ENCODE measurements at places on chromosomes 2 and 18. TPM values are rescaled to one million over a fixed set of nuclear protein-coding genes. Genes with fewer than 3 reads are reported as not detected.
A peak's percentile ranks its signal among the peaks of the same experiment; 100 is the strongest.

The COL4A4 gene
- total RNA-seq = not detected

The WDR43 gene
- 45.5 TPM for total RNA-seq

The VAMP5 gene
- total RNA-seq = 38.0 TPM

The ADGRF3 gene
- 1.1 TPM for total RNA-seq

The TUBB8B gene
- not detected for total RNA-seq

The REG3G gene
- not detected for total RNA-seq

The AQP12B gene
- total RNA-seq = under 0.01 TPM

The SH3RF3 gene
- total RNA-seq = 0.54 TPM

The GAL3ST2 gene
- 3.8 TPM for total RNA-seq

The INO80C gene
- total RNA-seq = 15.3 TPM

- peak; percentile 80 for DNase-seq
Observed at GRCh38 chr2:57759822-57760300, 286.7 kb upstream of the VRK2 start.

DNA sequence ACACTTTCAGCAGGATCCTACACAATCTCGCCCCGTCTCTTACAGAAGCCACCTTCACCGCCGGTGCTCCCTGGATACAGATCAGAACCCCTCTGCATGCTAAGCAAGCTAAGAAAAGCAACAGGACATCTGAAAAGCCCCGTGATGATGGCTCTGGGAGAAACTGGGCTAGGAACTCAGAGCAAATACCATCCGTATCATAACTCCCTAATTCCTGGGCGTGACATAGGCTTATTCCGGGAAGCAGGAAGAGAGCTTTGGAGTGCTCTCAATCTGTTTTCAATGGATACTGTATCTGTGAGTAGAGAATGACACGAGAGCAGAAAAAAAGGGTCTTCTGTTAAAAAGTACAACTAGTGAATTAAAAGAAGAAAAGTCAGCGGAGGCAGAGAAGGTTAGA lies 121.6 kb downstream of the SPP2 start:
- DNase-seq = no peak

DNA sequence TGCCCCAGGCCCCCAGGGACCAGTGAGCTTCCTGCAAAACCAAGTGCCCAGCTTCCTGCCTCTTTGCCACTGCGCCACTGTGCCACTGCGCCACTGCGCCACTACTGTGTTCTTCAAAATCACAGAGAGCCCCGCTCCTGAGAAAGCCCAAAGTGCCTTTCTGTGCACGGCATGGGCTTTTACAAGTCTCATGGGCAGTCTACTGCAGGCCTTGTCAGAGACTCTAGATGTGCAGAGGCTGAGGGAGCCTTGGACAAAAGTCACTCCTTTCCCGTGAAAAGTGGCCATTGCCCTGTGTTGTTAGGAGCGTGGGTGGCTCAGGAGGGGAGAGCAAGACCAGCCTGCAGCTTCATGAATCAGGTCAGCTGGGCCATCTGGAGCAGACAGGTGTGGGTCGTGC lies 180.5 kb downstream of the SMAD7 start:
- DNase-seq = no peak

GRCh38 chr2:127054604-127054930 lies 52.4 kb downstream of the BIN1 start:
- DNase-seq = no peak

GRCh38 chr2:132462236-132462635 lies 45.6 kb downstream of the GPR39 start:
- DNase-seq = peak; percentile 72

DNA sequence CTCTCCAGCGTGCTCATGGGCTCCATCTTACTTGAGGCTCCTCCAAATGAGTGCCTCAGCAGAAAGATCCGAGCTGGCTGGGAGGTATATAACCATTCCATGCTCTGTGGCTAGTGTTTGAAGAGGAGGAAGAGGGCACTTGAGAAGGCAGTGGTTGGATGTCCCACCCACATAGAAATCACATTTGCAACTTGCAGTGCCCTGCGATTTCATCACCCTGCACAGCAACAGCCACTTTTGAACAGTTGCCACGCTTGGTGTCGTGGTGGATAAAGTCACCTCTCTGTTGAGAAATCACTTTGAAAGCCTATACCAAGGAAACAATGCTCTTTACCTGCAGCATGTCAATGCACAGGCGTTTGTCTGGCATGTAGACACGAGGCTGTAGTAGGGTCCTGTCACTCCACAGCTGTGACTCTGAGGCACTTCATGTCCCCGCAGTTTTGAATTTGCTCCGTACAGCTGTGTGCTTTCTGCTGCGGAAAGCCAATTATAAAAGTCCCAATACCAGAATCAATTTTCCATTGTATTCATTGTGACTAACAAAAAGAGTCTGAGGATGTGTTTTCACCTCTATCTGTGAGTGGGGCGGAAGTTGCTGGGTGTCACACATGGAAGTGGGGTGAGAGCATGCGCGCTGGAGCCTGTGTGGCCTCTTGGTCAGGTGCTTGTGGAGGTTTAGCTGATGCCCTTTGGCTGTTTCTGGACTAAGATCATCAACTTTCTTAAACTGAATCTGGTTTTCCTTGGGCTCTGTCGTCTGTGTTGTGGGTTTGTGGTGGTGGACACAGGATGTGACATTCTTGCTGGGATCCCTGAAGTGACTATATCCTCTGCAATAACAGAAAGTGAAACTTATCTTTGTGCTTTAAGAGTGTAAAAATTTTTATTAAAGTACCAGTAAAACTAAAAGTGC lies 2.8 kb downstream of the CNDP2 start:
- DNase-seq = peak; percentile 58

DNA sequence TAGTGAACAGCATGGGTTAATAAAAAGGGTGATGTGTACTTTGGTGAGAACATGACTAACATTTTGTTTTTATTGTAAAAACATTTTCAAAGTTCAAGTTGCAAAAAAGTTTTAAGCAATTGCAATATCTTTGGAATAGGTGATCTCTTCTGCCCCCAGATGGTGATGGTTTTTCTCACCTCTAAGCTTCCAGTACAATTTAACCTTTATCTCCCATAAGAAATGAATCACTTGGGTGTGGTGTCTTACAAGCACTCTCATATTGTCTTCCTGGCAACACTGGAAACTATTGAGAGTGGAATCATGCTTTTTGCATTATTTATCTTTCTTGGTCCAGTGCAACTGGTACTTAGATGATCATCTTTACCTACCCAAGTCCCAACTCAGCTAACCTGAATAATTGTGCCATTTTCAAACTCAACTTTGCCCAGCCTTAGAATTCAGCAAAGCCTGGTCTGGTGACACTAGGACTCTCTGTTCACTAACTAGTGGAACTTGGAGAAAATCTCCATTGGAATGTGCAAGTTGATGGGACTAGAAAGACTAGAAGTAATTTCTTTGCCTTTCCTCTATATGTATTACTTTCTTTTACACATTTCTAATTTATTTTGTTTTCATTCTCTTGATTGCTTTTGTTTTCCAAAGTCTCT lies 964.7 kb upstream of the ZEB2 start:
- DNase-seq = no peak

- no peak for DNase-seq
Observed at GRCh38 chr18:57081899-57082298, 65.0 kb upstream of the BOD1L2 start.

GRCh38 chr2:189782221-189782671 lies 1.9 kb downstream of the ORMDL1 start:
- no peak for DNase-seq

DNA sequence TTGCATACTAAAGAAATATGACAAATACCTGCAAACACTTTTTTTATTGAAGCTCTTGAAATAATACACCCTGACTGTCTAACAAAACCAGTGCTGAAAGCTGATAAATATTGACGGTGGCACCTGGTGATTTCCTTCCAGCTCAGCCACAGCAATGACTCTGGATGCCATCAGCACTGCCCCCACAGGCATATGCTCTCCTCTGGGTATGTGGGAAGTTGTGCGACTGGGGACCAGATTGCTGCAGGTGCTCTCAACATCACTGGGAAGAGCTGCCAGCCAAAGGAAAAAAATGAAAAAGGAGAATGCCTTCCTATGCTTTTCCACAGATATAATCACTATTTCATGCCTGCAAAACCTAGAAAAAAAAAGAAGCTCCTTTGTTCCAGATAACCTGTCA lies 141.5 kb downstream of the PIGN start:
- DNase-seq = no peak

GRCh38 chr2:77640924-77641323 lies 118.7 kb upstream of the LRRTM4 start:
- DNase-seq = no peak

- DNase-seq = no peak
Observed at GRCh38 chr2:215034154-215034553, 104.3 kb downstream of the ABCA12 start.

DNA sequence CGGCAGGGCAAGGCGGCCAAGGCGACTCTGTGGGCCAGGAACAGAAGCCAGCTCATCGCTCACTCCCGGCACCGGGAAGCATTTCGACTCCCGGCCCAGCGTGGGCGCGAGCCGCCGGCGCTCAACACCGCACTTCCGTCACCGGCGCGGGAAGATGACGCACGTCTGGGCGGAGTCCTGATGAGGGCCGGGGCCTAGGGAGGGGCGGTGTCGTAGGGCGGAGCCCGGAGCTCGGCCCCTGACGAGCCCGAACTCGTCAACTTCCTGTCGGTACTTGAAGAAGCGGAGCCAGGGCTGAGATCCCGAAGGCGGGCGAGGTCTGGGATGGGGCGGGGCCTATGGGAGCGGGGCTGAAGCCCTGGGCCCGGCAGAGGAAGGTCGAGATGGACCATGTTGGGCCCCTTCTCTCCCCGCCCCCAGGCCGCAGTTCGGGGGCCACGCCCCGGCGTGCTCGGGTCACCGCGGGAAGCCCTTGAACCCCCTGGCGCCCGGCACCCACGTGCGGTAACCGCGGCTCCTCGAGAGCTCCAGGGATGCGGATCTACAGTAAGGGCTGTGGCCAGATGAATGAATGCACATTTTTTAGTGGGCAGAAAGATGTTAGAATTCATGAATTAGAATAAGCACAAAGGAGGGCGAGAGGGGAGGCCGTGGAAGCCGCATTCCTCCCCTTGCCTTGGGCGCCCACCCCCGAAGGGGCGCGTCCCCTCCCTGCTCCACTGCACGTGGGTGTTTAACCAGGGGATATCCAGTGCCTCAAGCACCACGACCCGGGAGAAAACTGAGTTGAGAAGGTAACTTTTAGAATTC lies at the start of gene RNASEH1:
RNASEH1 (minus strand) TSS at position 129 of the 810 bp plus-strand sequence; CDS start at position 56, 73 bp downstream.
- peak; percentile 97 for DNase-seq

- no peak for DNase-seq
Observed at GRCh38 chr2:26637811-26638310, 3.3 kb downstream of the CIB4 start.
